Stimulated activated CD4-positive, alpha-beta T cell treated with anti-CD3 and anti-CD28 coated beads, Interleukin-1b, Interleukin-23, amount 100 ng/mL, for 48 hours (primary cell): ENCODE measurements at places on chromosomes 5 and 9.

GRCh38 chr9:127860260-127860659 lies 5.8 kb upstream of the ENG start:
- DNase-seq: no peak

DNA sequence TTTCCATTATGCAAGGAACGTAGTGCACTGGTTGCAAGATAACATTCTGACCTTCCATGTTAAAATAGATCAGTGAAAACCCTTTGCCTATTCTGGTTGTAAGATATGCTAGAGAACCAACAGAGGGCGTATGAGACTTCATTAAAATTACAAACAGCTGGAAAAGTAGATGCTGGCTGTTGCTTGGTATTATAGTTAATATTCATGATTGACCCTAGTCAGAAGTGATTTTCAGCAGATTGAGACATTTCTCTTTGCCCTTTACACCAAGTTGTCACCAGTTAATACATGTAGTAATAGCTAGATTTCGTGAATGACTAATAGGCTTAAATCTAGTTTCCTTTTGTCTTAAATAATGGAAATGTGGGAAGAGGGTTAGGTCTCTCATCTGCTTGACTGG lies 13.8 kb upstream of the FGF18 start:
- no peak for DNase-seq

GRCh38 chr5:38456657-38457399 lies 99.6 kb downstream of the LIFR start:
- no peak for DNase-seq

GRCh38 chr5:42858031-42858643 lies 46.4 kb upstream of the SELENOP start:
- no peak for DNase-seq

GRCh38 chr9:27078685-27079084 lies 30.3 kb upstream of the TEK start:
- no peak for DNase-seq

- DNase-seq: no peak
Observed at GRCh38 chr5:121726991-121727390, 124.7 kb upstream of the FTMT start.

DNA sequence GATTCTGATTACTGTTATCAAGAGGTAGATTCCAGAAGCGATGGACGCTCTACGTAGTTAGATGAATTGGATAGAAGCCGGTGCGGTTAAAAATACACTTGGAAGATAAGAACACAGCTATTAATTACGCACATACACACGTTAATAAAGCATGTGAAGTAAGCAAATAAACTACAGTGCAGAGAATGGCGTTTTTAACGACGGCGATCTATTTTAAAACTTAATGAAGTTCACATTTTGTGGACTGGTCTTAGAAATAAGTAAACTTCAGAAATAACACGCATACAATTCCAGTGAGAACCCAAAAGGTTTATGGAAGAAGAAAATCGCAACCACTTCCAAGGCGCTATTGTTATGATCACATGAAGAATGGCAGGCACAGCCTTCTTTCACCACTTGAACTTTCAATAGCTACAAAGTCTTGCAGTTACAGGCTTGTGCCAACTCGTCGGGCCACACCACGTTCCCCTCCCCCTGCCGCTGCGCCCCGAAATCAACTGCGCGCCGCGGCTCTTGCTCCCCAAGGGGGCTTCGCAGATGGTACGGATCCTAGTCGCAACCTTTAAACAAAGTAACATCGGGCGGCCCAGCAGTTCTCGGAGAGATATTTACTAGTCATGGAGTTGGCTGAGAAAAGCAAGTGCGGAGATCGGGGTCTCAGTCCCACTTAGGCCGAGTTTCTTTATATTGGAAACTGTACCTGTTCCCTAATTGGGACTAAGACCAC lies 866 bp upstream of the SEMA6A start:
- DNase-seq: no peak

- DNase-seq: no peak
Observed at GRCh38 chr5:11054014-11054413, 293.0 kb upstream of the DAP start.

GRCh38 chr5:142725231-142726187 lies 39.6 kb upstream of the FGF1 start:
- no peak for DNase-seq

DNA sequence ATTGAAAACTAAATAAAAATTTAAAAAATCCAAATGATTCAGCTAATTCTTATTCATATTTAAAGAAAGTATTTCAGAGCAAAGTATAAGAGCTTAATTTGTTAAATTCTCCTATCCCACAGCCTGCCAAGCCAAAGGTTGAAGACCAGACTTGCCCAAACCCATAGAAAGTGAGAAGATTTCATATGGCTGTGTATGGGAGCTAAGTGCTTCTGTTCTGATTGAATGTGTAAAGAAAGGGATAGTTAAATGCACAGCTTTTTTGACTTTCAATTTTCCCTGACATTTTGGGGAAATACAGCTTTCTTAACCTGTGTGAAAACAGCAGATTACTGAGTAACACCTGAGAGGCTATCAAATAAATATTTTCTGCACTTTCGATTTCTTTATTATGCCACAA lies 125.0 kb upstream of the MTAP start:
- DNase-seq: no peak

- no peak for DNase-seq
Observed at GRCh38 chr5:2102819-2103776, 220.4 kb upstream of the IRX4 start.

DNA sequence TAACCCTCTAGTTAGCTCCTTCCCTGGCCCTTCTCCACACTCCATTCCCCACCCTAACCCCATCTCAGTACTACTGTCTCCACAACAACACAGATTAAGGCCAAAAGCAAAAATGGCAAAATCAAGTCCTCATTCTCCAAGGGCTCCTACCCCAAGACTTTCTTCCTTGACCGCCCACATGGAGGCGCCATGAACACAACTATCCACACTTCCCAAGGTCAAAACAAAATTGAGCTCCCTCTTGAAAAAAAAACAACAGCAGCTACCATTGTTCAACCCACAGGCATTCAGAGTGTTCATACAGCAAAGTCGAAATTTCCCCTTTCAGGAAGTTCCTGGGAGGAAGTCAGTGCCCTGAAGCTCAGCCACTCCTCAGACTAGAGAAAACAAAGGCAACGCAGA lies 54.4 kb downstream of the GNAQ start:
- peak; percentile 45 for DNase-seq

- no peak for DNase-seq
Observed at GRCh38 chr5:56543441-56544388, 271.6 kb upstream of the MAP3K1 start.

DNA sequence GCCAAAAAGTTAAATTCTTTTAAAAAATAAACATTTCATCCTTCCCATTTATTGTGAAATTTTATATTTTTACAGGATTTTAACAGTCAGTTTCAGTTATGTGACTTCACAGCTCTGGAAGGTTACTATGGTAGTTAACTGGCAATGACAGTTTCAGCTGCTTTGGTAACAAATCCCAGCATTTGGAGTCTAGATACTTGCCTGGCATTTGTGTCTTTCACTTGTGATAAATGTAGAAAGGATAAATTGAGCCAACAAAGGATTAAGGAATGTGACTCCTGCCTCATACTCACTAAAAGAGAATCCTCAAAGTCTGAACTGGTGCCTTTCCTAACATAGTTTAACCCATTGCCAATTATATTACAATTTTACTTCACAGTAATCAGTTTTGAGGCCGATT lies 315.5 kb downstream of the FER start:
- DNase-seq: no peak

DNA sequence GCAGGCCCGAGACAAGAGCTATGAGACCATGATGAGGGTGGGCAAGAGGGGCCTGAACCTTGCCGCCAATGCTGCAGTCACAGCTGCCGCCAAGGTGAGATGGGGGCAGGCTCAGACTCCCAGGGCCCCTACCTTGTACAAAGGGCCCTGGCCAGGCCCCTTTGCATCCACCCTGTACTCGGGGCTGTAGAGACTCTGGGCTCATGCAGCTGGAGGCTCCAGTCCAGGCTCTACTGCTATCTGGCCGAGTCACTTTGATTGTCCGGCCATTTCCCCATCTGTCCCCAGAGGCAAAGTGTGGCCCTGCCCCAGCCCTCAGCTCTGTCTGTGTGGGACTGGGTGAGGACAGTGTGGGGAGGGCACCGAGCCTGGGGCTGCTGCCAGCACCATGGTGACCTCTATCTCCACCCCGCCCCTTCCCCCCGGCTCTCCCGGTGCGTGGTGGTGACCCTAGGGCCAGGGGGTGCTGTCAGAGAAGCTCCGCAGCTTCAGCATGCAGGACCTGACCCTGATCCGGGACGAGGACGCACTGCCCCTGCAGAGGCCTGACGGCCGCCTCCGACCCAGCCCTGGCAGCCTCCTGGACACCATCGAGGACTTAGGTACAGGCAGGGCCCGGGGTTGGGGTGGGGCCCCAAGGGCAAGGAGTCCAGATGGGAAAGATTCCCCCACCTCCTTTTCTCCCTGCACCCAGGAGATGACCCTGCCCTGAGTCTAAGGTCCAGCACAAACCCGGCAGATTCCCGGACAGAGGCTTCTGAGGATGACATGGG lies 6.1 kb downstream of the REEP2 start:
- no peak for DNase-seq

GRCh38 chr5:150675069-150675468 lies 14.0 kb downstream of the MYOZ3 start:
- DNase-seq: no peak

DNA sequence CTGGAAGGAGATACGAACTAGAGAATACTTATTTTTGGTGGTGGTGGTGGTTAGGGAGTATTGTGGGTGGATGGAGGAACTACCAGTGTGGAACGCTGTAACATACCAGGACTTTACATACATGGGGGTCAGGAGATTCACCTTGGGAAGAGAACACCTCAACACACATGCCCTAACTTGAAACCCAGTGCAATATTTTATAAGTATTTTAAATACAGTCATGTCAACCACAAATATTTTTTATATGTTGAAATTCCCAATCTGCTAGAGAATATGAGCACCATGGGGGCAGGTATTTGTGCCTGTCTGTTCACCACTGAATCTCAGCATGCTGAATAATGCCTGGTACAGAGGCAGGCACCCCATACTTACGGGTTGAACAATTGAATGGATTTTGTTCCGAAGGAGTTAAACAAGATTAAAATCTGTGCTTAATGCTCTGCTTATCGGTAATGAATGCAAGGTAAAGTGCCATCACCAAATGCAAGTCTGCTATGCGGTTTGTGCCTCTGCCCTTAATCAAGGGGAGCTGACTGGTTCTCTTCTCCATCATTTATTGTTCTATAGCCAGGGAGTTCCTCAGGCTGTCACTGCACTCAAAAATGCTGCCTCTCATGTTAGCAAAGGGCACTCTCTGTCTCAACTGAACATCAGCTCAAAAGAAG lies 65.3 kb downstream of the RASEF start:
- no peak for DNase-seq

DNA sequence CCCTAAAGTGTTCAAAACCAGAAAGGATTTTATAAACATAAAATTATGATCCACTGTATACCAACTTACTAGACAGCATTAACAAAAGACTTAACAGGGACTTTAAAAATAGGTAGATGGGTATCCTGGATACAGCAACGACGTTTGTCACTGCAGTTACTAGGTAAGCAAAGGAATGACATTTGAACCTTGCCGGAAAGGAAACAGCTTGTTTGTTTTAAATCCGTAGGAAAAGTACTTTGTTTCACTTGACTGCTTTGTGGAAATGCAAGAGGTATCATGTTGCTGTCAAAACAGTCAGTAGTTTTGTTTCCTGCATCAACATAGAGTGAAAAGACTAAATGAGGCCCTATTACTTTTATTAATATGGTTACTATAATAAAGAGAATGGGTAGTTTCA lies 122.9 kb downstream of the CDC42SE2 start:
- DNase-seq: no peak

GRCh38 chr9:70402213-70402612 lies 12.2 kb downstream of the KLF9 start:
- no peak for DNase-seq

- DNase-seq: no peak
Observed at GRCh38 chr9:14574173-14574572, 119.1 kb downstream of the ZDHHC21 start.

- peak; percentile 26 for DNase-seq
Observed at GRCh38 chr9:111992523-111992922, 95.9 kb downstream of the UGCG start.

- DNase-seq: no peak
Observed at GRCh38 chr5:95631255-95631958, 11.5 kb downstream of the GPR150 start.

GRCh38 chr5:176762489-176762888 lies 47.9 kb upstream of the UNC5A start:
- no peak for DNase-seq

- DNase-seq: no peak
Observed at GRCh38 chr5:110055302-110055701, 365.6 kb downstream of the MAN2A1 start.

DNA sequence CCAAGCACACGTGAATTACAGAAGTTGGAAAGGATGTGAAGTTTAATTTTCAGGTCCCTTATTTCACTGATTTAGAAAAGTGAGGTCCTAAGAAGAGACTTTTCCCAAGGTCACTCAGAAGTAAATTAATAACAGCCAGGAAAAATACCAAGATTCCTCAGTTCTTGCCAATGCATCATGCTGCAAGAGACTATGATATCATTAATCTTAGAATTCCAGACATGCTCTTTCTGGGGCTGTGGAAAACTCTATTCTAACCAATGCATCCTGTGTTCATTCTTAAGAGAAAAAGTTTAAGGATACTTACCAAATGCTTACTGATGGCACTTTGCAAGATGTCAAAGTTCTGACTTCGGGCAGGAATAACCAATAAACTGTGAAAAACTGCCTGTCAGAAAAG lies 42.8 kb downstream of the TEX10 start:
- no peak for DNase-seq

- no peak for DNase-seq
Observed at GRCh38 chr5:10610058-10610457, 46.2 kb downstream of the ANKRD33B start.

GRCh38 chr5:120442694-120443093 lies 21.4 kb upstream of the PRR16 start:
- DNase-seq: no peak

DNA sequence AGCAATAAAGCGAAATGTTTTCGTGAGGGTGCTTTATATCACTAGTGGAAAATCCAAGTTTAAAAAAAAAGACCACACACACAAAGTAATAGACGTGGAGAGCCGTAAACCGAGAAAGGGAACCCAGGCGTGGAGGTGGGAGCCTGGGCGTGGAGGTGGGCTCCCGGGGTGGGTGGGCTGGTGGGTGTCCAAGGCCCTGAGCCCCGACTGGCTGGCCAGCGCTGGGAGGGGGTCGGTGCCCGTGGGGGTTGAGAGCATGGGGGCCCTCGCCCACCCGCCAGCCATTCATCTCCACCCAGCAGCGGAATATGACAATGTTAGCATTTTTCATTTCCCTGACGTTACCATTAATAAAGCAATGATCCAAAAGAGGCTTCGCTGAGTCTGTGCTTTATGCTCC lies 135.0 kb downstream of the MVB12B start:
- no peak for DNase-seq
